ENCODE measurements at places on chromosomes 5 and 9.

- no peak for DNase-seq
Observed at GRCh38 chr9:28518439-28518838, 945.2 kb upstream of the C9orf72 start.

- DNase-seq = no peak
Observed at GRCh38 chr5:16712178-16712577, 95.4 kb upstream of the RETREG1 start.

DNA sequence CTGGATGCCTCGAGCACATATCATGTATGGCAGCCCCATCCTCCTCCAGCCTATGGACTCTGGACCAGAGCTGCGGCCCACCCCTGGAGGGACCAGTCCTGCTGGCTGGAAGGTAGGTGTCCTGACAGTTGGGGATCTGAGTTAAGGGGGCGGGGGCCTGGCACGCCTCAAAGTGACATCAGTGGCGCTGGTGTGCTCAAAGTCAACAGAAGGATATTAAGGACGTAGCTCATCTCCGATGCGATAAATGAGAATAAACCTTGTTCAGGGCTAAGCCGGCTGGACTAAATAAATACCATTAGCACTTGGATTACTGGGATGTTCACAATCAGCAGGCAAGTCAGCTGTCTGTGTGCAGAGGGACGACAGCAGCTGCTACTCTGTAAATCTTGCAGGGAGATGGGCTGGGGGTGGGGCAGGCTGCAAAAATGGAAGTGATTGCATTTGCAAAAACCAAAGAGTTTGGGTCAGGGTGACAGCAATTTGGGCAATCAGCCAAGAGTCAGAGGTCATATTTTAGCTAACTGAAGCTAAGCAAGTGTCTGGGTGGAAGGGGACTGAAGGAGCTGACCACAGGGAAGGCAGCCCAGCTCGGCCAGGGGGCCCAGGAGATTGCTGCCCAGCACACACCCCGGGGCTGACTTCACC, 80.0 kb upstream of the LRRTM2 start:
- DNase-seq = no peak

GRCh38 chr5:62722360-62722759, 143.7 kb downstream of the LRRC70 start:
- no peak for DNase-seq

DNA sequence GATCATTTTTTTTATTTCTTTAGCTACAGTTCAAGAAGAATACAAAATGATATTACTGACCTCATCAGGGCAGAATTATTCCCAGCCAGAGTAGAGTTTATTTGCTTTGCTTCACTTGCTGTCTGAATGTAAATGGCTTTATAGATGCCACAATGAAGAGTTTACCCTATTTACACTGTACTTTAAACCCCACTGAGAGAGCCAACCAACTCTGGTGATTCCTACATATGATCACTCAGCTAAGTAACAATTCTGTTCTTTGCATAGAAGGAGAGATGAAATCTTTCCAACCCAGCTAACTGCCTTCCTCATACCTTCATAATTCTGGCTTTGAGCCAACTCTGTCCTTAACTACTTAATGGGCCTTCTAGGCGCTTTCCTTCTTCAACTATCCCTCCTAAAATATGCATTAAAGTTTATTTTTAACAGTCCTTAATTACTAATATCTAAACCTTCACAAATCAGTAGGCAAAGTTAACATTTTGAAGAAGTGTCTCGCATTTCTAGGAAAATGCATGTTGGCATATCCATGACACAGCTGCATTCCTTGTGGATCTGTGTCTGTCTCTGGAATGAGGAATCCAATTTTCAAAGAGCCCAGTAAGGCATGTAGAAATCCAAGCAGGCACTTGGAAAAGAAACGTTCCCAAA, 284.8 kb upstream of the GRAMD2B start:
- DNase-seq = no peak

GRCh38 chr5:140926443-140927227, 536 bp downstream of the PCDHAC1 start:
- no peak for DNase-seq

- DNase-seq = no peak
Observed at GRCh38 chr9:121363622-121363961, 6.5 kb downstream of the STOM start.

Data from activated CD4-positive, alpha-beta T cell treated with anti-CD3 and anti-CD28 coated beads, Interleukin-2, amount 50 U/mL, for 24 hours (primary cell).